ENCODE measurements at places on chromosomes 4 and X.

DNA sequence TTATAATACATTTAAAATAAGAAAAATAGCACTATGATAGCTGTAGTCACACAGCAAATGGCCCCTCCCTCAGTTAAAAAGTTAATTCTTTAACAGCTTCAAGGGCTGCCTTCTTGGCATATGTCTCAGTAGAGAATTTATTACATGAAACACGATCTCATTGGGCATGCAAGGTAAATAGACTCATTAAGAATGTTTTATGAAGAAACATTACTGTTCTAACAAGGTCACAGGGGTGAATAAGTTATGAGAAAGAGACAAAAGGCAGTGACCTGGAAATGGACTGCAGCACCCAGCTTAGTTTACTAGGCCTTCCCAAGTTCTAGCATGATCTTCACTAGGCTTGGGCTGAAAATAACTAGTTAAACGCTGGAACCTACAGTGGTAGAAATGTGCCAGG, 277.7 kb downstream of the NR3C2 start:
- no peak for DNase-seq

DNA sequence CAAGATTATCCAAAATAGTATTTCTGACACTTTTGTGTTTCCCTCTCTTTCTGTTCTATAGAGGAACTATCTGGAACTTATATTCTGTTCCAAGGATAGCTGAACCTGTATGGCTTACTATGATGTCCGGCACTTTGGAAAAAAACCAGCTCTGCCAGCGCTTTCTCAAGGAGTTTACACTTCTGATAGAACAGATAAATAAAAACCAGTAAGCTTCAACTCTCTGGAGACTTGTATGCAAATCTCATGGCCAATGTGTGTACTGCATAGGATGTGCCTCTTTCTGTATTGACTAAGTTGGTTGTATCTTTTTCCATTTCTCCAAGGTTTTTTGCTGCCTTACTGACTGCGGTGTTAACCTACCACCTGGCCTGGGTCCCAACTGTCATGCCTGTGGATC, 92.5 kb downstream of the FNIP2 start:
- DNase-seq = no peak

DNA sequence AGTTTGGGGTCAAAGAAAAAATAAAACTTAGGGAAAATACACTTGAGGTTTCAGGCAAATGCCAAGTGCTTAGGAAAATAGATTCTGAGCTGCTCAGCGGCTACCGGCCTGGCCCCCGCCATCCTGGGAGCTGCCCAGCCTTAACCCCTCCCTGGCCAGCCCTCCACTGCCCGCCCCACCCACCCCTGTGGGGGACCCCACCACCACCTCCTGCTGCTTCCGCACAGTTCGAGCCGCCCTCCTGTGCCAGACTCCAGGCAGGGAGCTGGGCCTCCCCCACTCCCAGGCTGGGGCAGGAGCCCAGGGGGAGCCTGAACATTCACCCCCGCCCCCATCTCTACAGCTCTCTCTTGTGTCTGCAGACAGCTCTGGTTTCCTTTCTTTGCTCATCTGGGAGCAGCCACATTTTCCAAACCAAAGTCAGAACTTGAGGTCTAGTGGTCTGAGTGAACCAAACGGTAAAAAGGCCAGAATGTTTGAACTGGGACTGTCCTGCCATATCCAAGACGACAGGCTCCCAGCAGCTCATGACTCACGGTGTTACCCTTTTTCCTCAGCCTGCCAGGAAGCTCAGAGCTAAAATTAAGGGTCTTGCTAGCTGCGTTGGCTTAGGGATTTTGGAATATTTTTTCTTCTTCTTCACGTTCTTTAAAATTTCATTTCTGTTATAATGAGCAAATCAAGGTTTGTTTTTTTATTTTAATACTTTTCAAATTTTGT, 4.7 kb upstream of the FGFR3 start:
- DNase-seq = no peak

DNA sequence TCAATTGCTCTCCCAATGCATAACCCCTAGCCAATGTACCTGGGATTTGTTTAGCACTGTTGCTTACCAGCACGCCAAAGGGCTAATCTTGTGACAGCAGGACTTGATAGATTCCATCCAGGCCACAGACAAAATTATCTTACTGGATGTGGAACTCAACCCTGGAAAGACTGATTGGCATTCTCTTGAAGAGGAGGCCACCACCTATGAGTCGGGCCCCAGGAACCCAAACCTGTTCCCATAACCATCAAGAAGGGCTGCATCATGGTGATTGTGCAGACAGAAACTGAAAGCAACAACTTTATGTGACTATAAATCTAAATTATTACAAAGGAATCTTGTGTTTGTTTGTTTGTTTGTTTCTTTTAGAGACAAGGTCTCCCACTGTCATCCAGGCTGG, 19.9 kb upstream of the TMEM255A start:
- no peak for DNase-seq

GRCh38 chrX:153378607-153379006, 22.5 kb downstream of the PNMA6E start:
- no peak for DNase-seq

GRCh38 chrX:2767631-2768455, 16.0 kb downstream of the XG start:
- DNase-seq = peak; percentile 82

Data from tibial artery (tissue), 4 donors.